ENCODE measurements at places on chromosomes 2 and 18. TPM values are rescaled to one million over a fixed set of nuclear protein-coding genes. Genes with fewer than 3 reads are reported as not detected.

ADRA2B gene
- total RNA-seq: 2.6 TPM

M1AP gene
- total RNA-seq: 0.49 TPM

CYP1B1 gene
- total RNA-seq: 42.8 TPM

DNA sequence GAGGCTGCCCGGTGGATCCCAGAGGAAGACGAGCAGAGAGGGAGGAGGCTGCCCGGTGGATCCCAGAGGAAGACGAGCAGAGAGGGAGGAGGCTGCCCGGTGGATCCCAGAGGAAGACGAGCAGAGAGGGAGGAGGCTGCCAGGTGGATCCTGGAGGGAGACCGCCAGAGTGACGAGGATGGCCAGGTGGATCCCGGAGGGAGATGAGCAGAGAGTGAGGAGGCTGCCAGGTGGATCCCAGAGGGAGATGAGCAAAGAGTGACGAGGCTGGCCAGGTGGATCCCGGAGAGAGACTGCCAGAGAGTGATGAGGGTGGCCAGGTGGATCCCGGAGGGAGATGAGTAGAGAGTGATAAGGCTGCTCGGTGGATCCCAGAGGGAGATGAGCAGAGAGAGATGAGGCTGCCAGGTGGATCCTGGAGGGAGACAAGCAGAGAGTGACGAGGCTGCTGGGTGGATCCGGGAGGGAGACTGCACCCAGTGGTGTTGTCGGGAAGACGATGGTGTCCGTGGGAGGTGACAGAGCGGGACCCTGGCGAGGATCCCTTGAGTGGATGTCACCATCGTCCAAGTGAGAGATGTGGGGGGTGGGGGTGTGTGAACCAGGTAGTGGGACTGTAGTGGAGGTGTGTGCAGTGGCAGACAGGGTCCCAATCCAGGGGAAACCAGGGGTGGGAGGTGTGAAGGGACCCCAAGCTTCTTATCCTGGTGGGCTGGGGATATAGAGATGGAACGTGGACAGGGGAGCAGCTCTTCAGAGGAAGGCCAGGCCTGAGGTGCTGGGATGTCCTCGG is 22.3 kb downstream of the DCDC2C start:
- no peaks in the 10 kb centered on the region for H3K36me3 ChIP-seq
- H3K27me3 ChIP-seq: no peaks in the 10 kb centered on the region
- no peaks in the 10 kb centered on the region for H3K4me1 ChIP-seq
- DNase-seq: no peak

GRCh38 chr2:100981011-100981410 is 21.1 kb upstream of the RPL31 start:
- no peaks in the 10 kb centered on the region for H3K36me3 ChIP-seq
- no peak overlapping the region for H3K4me3 ChIP-seq
- DNase-seq: no peak
- no peaks in the 10 kb centered on the region for H3K27me3 ChIP-seq
- no peaks in the 10 kb centered on the region for H3K4me1 ChIP-seq

DNA sequence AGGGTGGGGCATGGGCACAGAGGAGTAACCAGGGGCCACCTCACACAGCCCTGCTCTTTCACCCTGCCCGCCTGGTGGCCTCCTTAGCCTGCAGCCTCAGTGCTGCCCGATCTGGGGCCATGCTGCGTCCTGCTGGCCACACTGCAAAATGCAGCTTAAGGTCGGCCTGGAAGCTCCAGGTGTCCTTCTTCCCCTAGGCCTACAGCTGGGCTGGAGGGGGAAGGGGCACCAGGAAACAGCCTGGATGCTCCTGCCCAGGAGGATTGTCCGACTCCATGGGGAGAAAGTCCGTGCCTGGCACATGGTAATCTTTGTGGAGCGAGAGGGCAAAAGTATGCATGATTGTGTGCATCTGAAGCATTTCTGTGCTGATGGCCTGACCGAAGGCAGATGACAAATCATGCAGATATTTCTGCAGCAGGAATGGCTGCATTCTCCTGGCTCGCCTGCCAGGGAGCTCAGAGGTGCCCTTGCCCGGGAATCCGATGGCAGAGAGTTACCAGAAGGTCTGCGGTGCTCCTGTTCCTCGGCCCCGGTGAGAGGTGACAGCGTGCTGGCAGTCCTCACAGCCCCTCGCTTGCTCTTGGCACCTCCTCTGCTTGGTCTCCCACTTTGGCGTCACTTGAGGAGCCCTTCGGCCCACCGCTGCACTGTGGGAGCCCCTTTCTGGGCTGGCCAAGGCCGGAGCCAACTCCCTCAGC is 12.8 kb upstream of the ALPP start:
- DNase-seq: no peak
- H3K27me3 ChIP-seq: no peaks in the 10 kb centered on the region
- no peaks in the 10 kb centered on the region for H3K36me3 ChIP-seq
- H3K4me3 ChIP-seq: no peak overlapping the region

DNA sequence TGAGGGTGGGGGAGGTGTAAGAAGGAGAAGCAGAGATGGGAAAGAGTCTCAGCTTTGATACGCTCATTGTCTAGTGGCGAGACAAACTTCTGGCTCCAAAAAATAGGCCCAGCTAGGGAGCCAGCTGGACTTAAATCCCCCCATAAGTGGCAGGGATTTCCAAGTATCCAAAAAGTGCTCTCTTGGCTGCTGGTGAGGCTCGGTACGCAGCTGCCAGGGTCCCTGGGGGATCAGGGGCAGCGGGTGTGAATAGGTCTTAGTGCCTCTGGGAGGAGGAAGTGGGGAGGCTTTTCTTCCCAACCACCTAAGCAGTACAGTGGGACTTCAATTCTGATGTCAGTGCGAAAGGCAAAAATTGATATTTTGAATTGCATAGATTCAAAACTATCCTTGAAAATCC is 73.5 kb downstream of the ALK start:
- DNase-seq: no peak
- H3K27me3 ChIP-seq: no peaks in the 10 kb centered on the region
- H3K4me1 ChIP-seq: no peaks in the 10 kb centered on the region
- no peak overlapping the region for H3K27ac ChIP-seq
- no peak overlapping the region for H3K4me3 ChIP-seq

DNA sequence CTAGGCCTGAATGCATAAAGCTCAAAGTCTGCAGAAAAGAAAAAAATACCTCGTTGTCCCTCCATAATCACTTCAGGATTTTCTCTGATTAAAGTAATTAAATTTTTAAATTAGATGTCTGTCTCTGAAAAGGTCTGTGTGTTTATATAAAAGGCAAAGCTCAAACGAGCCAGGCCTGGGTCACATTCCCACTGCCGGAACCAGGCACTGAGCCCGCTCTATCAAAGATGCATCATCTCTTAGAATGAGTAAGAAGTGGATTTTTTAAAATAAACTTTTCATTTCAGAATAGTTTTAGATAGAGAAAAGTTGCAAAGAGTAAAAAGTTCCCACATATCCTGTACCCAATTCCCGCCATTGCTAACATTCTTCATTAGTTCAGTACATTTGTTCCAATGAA is 202.1 kb upstream of the KYNU start:
- H3K4me3 ChIP-seq: no peak overlapping the region
- H3K36me3 ChIP-seq: no peaks in the 10 kb centered on the region
- no peak for DNase-seq
- H3K4me1 ChIP-seq: no peaks in the 10 kb centered on the region
- H3K27me3 ChIP-seq: no peaks in the 10 kb centered on the region

- no peaks in the 10 kb centered on the region for H3K27me3 ChIP-seq
- H3K4me1 ChIP-seq: no peaks in the 10 kb centered on the region
- no peak overlapping the region for H3K27ac ChIP-seq
Measured at GRCh38 chr2:46651363-46652099, 172.2 kb downstream of the TMEM247 start.

DNA sequence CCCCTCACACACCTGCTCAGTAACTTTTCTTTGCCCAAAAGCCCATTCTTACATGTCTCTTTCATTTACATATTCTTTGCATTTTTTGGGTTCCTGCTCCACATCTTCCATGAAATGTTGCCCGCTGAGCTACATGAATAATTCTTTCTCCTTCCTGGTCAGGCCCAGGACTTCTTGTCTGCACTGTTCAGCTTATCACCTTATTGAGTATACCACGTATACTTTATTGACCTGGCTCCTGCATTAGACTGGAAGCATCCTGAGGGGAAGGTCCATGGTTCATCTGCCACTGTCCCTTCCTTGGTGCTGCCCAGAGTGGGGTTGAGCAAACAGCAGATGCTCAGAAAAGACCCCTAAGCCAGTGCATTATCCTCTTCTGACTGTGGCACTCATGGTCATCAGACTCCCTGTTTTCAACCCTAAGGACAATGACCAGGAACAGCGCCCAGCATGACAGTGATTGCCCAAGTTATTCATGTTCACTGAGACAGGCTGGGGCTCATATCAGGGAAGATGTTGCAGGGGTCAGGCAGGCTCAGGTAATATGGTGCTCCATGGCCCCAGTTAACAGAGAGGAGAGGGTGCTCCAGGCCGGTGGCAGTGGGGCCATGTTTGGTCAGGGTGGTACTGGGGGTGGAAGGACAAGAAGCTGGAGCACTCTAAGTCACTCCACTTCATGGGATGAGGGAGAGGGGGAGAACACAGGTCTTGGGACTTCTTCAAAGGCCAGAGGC is 7.7 kb downstream of the APOB start:
- no peak overlapping the region for H3K4me3 ChIP-seq
- no peak for DNase-seq
- no peaks in the 10 kb centered on the region for H3K4me1 ChIP-seq
- no peak overlapping the region for H3K27ac ChIP-seq
- no peaks in the 10 kb centered on the region for H3K36me3 ChIP-seq

DNA sequence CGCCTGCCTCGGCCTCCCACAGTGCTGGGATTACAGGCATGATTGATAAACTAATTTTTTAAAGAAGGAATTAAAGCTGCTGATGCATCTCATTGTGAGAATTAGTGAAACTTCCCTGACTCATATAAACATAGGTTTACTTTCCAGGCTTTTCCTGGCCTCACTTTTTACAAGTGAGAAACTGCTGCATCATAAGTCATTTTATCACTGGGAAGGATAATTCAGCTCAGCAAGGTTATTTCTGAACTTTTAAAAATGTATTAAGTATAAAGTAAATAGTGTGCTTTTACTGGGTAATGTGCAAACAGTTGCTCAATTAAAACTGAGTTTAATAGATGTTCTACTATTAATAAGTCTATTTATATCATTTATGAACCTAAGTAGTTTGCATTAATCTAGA is 1130.3 kb upstream of the CDH2 start:
- no peaks in the 10 kb centered on the region for H3K36me3 ChIP-seq
- H3K4me3 ChIP-seq: no peak overlapping the region
- H3K4me1 ChIP-seq: no peaks in the 10 kb centered on the region
- no peaks in the 10 kb centered on the region for H3K27me3 ChIP-seq
- H3K27ac ChIP-seq: no peak overlapping the region
